ENCODE measurements at places on chromosomes 16 and 17.

- DNase-seq, result peak; percentile 97
Observed at GRCh38 chr17:59964482-59965328, at the start of gene RNFT1. RNFT1 (minus strand) TSS chr17:59964740; CDS start chr17:59964663, 77 bp downstream.

DNA sequence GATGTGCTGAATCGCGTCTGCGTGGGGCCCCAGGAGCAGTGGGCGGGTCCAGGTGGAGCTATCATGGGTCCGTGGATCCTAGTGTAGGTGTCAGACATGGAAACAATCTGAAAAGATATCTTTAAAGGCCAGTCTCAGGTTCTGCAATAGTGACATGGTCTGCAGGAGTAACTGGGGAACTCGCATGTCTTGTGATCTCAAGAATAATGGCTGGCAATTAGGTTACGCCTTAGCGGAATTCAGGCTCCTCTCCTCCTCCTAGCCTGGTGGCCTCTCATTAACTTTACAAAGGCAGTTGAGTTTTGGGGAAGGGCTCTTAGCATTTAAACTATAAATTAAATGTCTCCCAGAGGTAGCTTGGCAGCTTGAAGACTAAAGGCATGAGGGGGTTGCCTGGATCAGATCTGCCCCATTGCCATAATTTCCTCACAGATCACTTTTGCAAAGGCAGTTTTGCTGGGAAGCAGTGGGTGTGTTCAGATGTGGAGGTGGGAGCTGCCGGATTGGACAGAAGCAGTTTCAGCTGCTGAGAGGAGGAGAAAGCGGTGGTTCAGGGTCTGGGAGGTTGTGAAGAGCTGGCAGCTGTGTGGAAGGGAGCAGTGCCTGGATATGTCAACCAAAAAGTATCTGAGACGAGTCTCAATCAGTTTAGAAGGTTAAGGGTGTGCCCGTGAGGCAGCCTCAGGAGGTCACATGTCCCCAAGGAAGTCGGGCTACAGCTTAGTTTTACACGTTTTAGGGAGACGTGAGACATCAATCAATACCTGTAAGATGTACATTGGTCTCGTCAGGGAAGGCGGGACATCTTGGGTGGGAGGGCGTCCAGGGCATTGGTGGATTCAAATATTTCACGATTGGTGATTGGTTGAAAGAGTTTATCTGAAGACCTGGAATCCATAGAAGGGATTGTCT lies 2.7 kb downstream of the TBCD start:
- no peak for DNase-seq

DNA sequence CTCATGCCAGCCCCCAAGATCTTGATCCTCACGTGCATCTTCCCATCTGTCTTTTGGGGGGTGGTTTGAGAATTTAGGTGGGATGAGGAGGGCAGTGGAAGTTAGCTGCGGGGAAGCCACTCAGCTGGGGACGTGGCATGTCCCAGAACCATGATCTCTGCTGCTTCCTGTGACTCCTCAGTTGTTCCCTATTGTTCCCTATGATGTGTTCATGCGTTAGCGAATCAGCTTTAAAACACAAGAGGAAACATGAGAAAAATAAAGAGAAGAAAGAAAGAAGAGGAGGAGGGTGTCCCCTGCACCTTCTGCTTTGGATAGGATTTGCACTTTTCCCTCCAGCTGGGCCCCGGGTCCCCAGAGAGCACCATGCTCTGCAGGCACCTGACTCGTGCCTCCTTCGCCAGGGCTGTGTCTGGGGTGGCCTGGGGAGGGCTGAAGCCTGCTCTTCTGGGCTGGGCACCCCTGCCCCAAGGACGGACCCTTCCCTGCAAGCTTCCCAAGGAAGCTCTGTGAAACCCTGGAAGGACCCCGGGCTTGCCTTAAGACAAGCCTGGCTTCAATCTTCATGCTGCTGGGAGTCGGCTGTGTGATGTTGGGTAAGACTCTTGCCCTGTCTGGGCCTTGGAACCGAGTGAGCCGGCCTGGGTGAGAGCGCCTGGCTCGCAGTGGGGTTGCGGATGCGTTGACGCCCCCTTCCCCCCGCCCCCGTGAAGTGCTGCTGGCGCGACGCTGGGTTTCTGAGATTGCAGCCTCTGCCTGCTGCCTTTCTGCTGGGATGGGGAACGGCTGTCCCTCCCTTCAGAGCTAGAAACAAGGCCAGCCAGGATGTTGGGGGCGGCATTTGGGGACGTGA lies 62.8 kb upstream of the CIBAR2 start:
- DNase-seq, result no peak

- no peak for DNase-seq
Observed at GRCh38 chr16:88433632-88434352, 19.3 kb upstream of the ZFPM1 start.

DNA sequence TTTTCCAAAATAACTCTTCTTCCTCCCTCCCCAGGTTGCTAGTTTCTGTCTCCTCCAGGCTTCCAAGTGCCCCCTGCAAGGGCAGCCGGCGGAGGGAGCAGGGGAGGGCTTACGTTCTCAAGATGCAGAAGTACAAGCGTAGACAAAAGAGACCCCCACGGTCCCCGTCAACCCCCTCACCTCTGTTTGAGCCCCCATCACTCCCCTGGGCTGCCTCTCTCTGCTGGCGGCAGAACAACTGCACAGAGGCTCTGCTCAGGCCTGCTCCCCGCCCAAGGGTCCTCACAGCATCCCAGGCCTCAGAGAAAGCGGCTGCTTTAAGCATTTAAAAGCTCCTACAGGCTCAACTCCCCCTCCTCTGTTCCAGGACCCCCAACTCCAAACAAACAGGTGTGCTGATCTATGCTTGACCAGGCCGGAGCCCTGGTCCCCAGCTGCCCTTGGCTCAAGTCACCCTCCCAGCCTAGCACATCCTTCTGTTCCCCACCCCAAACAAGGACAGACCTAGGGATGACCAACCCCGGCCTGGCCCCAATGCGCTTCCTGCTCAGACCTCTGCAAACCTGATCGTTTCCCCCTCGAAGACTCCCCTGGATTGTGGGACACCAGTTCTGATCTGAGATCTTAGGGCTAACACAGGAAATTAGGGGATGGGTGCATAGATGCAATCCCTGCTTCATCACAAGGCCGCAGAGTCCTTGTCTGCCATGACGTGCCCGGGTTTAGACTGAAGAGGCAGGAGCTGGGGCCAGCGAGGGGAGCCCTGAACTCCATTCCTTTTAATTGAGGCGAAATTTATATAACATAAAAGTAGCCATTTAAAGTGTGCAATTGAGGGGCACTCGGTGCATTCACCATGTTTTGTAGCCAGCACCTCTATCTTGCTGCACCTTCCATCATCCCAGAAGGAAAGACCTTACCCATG lies 17.2 kb upstream of the RBFOX3 start:
- DNase-seq, result peak; percentile 53

DNA sequence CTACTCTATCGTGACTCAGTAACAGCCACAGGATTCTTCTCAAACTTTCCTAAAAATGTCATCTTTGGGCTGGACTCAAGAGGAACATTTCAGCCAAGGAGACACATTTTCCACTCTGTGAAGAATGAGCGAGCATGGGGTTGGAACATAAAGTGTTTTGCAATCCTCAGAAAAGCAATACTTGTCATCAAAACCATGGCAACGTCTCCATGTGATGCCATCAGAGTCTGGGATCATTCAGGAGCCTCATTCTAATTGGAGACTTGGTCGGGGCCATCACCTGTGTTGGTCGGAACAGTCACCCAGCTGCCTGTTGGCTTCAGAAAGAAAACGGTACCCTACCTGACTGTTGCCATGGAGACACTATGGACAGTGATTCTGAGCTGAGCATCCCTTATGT lies 25.5 kb downstream of the MYOCD start:
- no peak for DNase-seq

DNA sequence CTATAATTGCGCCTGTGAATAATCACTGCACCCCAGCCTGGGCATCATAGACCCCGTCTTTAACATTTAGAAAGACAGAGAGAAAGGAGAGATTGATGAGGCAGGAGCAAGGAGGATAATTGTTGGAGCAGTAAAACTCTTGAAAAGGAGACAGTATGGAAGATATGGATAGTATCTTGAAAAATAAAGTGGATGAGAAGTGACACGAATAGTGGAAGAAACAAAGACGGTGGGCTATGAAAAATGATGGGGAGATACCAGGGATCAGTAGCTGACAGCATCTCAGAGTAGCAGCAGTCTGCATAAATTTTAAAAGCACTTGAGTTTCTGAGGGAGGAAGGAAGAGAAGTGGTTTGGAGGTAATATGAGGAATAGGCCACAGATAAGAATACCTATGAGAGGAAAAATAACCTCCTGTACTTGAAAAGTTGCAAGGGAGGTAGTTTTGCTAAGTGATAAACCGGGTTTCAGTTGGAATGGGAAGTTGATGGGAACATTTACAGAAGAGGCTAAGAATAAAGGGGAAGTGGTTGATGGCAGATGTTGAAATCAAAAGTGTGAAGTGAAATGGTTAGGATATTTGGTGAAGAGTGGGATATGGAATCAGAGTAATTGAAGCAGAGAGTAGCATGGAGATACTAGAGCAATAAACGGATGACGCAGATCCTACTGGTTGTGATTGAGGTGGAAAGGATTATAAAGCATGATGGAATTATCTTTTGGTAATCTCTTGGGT lies 1.8 kb upstream of the PPM1D start:
- no peak for DNase-seq

DNA sequence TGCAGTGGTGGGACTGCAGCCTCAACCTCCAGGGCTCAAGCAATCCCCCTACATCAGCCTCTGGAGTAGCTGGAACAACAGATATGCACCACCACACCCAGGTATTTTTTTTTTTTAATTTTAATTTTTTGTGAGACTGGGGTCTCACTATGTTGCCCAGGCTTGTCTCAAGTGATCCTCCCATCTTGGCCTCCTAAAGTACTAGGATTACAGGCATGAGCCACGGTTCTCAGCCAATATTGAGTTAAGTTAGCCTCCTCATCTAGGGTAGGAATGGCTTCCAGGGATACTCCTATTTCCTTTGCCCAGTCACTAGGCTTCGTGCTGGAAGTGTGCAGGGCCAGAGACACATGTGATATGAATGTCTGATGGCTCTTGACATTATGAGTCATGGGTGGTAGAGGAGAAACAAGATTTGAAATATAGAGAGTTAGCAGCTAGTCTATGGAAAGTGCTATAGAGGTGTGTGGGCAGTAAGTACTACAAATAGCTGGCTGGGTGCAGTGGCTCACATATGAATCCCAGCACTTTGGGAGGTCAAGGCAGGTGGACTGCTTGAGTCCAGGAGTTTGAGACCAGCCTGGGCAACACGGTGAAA lies 8.0 kb upstream of the HES7 start:
- no peak for DNase-seq

DNA sequence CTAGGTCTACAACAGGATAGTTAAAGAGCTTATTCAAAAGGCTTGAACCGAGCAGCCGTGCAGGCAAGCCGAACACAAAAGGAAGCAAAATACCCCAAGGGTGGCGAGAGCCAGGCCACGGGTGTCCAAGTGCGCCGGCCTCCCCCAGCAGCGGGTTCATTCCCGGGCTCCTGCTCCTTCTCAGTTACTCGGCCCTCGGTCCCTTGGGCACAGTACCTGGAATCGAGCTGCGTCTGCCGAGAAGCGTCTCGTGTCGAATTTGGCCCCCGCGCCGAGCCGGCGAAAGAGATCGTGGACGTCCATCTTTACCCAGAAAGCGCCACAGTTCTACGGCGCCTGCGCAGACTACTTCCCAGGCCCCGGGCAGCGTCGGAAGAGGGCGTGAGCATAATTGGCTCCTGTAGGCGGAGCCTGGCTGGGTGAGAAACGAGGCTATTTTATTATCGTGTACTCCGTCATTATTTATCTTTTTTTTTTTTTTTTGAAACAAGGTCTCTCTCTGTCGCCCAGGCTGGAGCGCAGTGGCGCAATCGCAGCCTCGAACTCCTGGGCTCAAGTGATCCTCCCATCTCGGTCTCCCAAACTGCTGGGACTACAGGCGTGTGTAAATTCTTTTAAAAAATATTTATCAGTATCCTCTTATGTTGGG lies at the start of gene DDX52:
DDX52 (minus strand) TSS at position 329 of the 649 bp plus-strand sequence; CDS start at position 303, 26 bp downstream.
- peak; percentile 85 for DNase-seq

DNA sequence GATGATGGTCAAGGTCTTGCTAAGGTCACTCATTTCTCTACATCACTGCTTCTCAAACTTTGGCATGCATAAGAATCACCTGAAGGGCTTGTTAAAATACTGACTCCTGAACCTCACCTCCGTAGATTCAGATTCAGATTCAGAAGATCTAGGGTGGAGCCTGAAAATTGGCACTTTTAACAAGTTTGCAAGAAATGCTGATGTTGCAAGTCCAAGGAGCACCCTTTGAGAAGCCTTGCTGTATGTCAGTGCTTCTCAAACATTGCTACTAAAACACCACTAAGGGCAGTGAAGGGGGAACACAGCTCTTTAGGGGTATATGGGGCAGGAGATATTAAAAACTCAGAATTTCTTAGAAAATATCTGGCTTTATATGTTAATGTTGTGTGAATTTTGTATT lies 13.7 kb upstream of the MYH1 start:
- no peak for DNase-seq
